Inflammatory macrophage treated with lipopolysaccharide for 1 hour (primary cell): ENCODE measurements at places on chromosomes 7 and 10.
A peak's percentile ranks its signal among the peaks of the same experiment; 100 is the strongest.

GRCh38 chr10:3467052-3467951, 294.7 kb upstream of the PITRM1 start:
- DNase-seq, result peak; percentile 91

DNA sequence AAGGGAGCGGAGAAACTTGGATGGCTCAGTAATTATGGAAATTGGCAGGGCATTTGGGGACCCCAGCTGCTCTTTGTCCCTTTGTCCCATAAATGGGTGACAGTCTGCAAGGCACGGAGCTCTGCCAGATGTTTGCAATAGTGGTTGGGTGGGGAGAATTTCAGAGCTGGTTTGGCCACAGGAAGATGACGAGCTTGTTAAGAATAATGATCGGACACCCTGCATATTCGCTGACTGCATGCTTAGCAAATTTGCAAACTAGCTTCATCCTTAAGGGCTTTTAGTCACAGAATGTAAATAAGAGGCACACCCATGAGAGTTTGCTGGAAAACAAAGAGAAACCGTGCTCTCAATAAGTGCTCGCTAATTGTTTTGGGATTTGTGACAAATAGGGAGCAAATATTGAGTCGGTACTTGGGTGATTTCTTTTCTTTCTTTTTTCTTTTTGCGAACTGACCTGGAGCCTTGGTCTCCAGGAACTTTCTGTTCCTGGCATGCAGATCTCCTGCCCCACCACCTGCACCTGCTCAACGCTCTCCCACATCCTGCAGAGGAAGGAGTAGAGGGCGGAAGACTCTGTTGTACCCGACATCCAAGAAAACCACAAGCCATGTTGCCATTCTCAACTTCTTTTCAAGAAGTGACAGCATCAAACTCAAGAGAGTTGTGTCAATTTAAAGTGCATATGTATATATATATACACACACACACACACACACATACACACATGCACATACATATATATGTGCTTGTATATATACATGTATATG, 238.9 kb downstream of the CAMK1D start:
- DNase-seq, result no peak

GRCh38 chr10:126101736-126102135, 205.4 kb downstream of the FANK1 start:
- peak; percentile 71 for DNase-seq

- DNase-seq, result no peak
Observed at GRCh38 chr10:17479822-17480221, 25.4 kb upstream of the ST8SIA6 start.
